ENCODE measurements at places on chromosomes 16 and 17.
A peak's percentile ranks its signal among the peaks of the same experiment; 100 is the strongest.

GRCh38 chr17:39183720-39184119 lies 13.7 kb downstream of the CACNB1 start:
- no peak for DNase-seq

DNA sequence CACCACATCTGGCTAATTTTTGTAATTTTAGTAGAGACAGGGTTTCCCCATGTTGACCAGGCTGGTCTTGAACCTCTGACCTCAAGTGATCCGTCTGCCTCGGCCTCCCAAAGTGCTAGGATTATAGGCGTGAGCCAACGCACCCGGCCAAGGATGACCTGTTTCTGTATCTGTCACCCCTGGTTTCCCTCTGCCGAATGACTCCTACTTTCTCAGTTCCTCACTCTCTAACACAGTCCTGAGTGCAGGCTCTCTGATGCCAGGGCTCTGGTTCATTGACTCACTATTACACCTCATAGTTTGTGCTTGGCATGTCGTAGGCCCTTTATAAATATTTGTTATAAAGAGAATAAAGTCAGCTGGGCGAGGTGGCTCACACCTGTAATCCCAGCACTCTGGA lies 10.7 kb upstream of the PRPF8 start:
- DNase-seq, result no peak

DNA sequence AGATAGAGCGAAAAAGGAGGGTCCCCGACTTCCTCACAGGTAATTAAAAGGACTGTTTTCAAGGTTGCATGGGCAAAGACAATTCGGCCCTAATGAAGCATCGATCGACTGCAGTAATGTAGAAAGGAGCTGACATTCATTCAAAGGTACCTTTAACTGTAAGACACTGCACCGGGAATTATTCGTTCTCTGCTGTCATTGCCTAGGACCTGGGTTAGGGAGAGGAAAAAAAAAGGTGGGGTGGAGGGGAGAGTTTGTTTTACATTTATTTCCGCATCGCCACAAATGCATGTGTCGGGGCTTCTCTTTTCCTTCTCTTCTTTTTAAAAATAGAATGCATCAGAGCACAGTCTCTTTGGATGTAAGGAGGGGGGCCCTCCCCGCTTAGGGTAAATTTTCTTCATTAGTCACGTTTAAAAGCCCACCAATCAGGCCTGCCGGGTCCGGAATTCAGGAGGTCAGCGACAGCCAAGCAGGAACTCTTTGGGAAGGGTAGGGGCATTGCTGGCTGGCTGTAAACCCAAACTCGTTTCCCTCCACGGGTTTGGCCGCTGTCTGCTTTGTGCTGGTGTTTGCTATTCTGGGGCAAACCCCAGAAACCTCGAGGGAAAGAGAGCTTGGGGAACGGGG lies 496.2 kb upstream of the ZFHX3 start:
- DNase-seq, result no peak

DNA sequence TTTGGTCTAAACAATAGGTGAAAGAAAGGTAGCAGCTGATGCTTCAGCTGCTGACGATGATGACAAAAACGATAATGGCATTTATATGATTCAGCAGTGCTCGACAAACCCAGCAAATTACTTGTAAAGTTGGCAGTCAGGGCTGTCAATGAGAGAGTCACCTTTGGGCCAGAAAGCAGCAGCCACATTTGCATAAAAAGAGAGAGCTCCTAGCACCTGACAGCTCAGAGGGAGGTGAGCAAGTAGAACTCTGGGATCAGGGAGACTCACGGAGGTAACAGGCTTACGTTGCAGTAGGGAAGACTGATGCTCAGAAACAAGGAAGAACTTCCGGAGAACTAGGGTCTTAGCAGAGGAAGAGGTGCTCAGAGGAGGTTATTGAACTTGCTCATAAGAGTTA lies 291.9 kb upstream of the ZFHX3 start:
- no peak for DNase-seq

GRCh38 chr16:69351309-69352027 lies at the start of gene TMED6:
Gene TMED6 (minus strand): TSS chr16:69351786. CDS start chr16:69351753, 33 bp downstream.
- no peak for DNase-seq

GRCh38 chr17:53749178-53749577 lies 73.5 kb upstream of the KIF2B start:
- no peak for DNase-seq

GRCh38 chr16:88368994-88369393 lies 13.8 kb upstream of the ZNF469 start:
- DNase-seq, result no peak

GRCh38 chr16:27475561-27475960 lies 73.6 kb downstream of the IL21R start:
- DNase-seq, result no peak

DNA sequence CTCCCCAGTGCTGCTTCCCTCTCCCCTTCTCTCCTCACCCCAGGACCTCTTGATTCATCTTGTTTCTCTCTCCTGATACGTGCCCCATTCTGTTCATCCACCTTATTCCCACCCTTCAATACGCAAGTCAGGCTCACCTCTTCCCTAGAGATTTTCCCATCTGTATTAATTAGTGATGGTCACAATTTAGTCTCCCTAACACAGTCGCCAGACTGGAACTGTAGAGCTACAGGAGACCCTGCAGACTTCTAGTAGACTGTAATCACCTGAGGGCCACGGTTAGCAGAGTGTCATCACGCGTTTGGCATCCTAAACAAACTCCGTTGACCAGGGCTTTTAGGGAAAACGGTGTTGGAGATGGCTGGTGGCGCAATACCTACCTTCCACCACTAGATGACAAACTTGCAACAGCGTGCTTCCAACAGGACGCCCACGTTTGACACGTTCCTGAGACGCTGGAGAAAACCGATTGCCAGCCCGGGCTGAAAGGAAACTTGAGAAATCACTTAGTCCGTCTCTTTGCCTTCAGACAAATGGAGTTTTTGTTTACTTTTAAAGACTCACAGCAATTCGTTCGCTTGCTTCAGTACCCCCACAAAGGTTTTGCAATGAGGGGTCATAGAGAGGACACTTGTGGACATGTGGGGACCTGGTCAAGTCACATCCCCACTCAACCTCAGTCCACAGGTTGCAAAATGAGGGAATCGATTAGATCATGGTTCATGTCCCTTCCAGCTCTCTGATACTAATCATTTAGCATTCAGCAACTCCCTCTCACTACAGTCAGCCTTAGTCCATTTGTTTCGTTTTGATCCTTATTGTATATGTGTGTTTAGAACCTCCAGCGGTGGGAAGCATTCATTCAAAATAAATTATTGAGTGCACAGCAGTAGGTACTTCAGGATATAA lies 20.6 kb downstream of the MYL4 start:
- DNase-seq, result peak; percentile 64

GRCh38 chr17:77864234-77865111 lies 94.0 kb upstream of the TNRC6C start:
- DNase-seq, result no peak

GRCh38 chr16:79856581-79856980 lies 256.0 kb upstream of the MAF start:
- DNase-seq, result no peak

DNA sequence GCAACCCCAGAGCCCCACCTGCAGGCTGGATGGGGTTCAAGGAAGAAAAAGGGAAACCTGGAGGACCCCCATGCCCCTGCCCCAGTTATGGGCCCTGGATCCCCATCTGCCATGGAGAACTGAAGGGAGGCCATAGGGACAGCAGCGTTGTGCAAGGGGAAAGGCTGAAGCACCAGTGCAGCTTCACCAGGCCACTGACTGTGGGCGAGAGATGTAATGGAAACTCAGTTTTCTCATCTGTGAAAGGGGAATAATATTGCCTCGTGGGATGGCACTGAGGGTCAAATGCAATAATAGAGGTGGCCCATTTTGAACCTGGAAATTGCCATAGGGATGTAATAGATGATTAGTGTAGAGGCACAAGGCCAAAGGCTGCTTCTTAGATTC lies 9.9 kb upstream of the TSPOAP1 start:
- DNase-seq, result no peak

- no peak for DNase-seq
These were observed 4.4 kb upstream of the SLC39A11 start for GRCh38 chr17:73096866-73097265.

DNA sequence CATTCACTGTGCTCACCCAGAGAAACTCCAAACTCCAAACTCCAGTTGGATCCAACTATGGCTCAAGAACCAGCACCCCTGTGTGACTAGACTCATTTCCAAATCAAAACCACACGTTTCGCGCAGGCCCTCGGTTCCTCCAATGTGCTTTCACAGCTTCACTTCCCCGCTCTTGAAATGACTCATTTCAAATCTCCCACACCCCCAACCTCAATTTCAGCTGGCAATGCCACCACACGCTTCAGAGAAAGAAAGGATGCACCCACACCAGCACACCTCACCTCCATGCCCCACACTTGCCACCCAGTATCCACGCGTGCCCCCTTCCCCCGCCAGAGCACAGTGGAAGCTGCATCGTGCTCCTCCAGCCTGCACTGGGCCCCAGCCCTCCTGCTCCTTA lies 9.0 kb downstream of the TMEM92 start:
- no peak for DNase-seq

DNA sequence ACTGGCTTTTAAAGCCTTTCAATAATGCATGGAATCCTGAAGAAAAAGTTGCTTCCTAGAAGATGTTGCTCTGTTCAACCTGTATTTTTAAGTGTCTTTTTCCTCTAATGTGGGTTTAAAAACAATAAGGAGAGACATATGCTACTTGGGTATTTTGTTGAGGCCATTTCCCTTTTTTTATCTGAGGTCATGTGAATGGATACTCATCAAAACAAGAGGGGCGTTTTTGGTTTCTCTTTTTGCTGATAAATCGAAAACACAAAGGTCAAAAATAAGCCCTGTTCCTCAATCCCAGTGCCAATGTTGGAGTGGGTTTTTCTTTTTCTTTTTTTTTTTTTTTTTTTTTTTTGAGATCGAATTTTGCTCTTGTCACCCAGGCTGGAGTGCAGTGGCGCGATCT lies 468.0 kb upstream of the RBFOX1 start:
- DNase-seq, result no peak

DNA sequence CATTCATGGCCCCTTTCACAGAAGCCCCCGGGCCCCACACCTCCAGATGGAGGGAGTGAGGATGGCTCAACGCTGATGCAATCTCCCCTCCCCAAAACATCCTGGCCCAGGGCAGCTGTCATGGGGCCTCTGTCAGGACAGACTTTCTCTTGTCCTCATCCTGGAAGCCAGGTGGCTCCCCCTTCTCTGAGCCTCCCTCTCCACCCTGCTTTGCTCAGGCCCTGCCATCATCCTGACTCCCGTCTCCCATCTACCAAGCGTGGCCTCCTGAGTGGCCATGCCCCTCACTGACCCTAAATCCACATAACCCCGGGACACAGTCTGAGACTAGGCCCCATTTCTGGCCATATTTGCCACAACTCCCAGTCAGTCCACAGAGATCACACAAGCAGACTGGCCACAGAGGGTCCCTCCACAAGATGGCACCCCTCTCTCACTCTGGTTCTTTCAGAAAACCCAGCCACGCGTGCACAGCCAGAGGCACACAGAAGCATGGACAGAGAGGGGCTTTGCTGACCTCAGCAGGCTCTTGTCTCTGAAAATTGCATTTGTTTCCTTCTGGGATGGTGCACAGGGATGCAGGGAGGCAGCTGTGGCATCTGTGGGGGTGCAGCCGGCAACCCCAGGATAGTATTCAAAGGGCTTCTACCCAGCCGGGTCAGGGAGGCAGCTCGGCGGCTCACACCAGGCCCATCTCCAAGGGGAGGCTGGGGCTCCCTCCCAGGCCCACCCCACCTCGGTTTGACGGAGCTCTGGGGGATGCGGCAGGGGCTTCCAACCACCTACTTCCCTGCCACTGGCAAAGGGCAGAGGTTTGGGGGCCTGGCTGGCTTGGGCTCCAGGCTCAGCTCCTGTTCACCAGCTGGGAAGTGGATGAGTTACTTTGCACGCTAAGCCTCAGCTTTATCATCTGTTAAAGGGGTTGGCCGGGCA lies 16.9 kb downstream of the DOC2B start:
- no peak for DNase-seq

DNA sequence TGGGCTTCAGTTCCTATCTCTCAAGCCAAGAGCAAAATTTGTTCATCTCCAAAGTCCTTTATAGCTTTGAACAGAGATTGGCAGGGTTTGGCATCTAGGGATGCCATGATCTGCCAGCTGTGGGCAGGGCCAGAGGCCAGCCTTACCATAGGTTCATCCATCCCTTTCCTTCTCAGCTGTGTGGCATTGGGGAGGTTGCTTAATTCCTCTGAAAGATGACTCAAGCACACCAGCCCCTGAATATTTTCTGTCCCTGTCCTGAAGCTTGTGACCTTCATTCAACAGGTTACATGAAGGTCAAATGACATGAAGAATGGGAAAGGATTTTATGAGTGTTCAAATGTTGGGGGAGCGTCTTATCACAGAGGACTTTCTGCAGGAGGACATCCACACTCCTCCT lies 3.4 kb downstream of the MT1G start:
- no peak for DNase-seq

DNA sequence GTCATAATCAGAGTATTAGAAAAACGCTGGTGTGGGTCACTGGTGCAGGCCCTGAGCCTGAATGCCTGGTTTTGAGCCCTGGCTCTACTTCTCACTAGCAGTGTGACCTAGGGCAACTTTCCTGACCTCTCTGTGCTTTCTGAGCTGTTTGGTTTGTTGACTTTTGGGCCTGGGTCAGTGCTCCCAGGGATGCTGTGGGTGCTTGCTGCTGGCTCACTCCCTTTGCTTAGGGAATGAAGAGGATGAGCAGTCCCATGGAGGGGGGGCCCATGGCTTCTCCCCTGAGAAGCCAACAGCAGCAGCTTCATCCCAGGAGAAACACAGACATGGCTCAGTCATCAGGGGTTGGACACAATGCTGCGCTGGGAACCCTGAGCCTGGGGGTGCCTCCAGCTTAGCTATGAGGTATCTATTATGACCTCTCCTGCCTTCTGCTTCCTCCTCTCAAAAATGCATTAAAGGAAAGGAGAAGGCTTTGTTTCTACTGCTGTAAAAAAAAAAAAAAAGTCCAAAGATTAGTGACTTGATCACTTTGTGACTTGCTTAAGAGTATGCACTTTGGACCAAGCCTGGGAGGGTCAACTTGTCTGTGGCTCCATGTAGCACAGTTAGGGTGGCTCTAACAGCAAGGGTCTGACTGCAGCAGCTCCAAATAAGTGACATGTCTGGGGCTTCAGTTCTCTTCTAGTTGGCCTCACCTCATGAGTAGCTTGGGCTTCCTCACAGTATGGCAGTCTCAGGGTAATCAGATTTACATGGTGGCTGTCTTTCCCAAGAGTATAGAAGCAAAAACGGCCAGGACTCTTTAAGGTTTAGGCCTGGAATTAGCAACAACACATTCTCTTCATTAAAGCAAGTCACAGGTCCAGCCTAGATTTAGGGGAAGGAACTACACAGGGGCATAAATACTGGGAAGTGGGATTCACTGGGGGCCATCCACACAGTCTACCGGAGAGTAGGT lies 13.0 kb downstream of the NKD1 start:
- no peak for DNase-seq

- peak; percentile 27 for DNase-seq
These were observed 66.0 kb upstream of the ZNF423 start for GRCh38 chr16:49921791-49922456.

GRCh38 chr16:10949424-10949970 lies 5.1 kb downstream of the CLEC16A start:
- DNase-seq, result no peak

GRCh38 chr17:12730931-12731521 lies 58.3 kb upstream of the ARHGAP44 start:
- no peak for DNase-seq

GRCh38 chr17:41860254-41860931 lies 4.8 kb downstream of the KLHL11 start:
- no peak for DNase-seq

GRCh38 chr17:601244-601925 lies 113.3 kb downstream of the VPS53 start:
- DNase-seq, result no peak
